Small intestine (tissue), 16 donors: ENCODE measurements at places on chromosomes 13 and 19.

DNA sequence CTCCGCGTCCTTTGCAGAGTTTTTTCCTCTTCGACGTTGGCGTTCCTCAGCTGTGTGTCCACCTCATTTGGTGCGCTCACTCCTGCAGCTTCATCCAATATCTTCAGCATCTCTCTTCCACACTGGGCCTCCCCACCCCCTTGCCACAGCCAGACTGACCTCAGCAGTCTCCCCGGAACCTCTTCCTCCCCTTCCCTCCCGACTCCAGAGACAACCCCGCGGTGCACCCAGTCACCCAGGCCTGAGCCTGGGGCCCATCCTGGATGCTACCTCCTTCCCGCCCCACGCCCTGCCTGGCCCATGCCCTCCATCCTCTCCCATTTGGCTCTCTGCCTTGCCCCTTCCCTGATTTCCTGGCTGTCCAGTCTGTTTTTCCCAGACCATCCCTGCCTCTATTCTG lies 8.1 kb upstream of the C5AR2 start:
- no peak for DNase-seq

GRCh38 chr19:34471906-34472700 lies 9.5 kb upstream of the WTIP start:
- DNase-seq: no peak

DNA sequence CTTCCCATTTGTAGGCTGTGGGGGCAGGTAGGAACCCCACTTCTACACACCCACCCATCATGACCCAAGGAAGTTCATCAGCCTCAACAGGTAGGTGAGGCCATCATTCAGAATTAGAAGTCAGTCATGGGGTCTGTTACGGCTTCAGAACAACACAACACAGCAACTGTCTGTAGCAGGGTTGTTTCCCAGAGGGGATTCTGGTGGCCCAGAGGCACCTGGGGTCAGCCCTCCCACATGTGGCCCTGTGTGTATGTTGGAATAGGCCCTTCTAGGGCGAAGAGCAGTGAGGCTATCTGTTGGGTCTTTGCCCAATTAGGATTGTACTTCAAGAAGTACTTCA lies 3.4 kb downstream of the IGFLR1 start:
- DNase-seq: no peak

DNA sequence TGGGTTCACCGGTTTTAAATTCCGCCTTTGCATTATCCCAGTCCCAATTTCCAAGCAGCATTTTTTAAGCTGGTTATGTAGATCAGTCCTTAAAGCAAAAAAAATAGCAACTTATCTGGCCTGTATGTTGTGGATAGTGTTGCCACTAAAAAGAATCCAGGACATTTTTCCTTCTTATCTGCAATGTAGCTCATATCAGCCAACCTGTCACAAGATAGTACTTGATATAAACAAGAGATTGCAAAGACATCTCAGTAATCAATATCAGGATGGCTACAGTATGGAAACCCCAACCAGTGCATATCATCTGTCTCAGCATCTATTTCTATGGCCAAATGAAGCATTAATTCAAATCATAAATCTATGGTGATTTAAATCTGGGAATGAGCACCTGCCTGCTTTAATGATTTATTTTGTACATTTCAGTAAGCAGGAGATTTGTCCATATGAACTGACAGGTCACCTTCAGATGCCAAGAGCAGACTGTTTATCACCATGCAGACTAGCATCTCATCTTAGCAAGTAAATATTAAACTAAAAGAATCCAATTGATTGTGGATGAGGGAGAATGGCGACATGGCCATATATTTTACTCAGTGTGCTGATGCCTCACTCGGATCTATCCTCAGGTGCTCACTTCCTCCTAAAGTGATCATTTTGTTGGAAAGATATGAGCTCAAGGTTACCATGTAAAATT lies 240.4 kb downstream of the DACH1 start:
- no peak for DNase-seq

- peak; percentile 92 for DNase-seq
These were observed 20.3 kb upstream of the GGACT start for GRCh38 chr13:100608906-100609305.

DNA sequence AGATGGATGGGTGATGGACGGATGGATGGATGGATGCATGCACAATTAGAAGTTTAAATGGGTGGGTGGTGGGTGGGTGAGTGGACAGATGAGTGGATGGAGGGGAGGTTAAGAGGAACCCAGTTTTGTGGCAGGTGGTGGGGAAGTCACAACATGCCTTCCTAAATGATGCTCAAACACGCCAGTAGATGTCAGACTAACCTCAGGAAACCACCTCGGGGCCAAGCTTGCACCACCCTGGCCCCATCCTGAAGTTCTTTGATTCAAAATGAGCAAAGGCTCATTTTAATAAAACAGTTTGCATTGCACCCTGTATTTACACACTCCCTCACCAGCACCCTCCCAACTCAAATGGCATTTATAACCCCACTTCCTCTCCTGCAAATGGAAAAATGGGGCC lies 91.4 kb upstream of the CACNA1A start:
- peak; percentile 63 for DNase-seq

- no peak for DNase-seq
These were observed 15.3 kb downstream of the ZAR1L start for GRCh38 chr13:32299893-32300292.

DNA sequence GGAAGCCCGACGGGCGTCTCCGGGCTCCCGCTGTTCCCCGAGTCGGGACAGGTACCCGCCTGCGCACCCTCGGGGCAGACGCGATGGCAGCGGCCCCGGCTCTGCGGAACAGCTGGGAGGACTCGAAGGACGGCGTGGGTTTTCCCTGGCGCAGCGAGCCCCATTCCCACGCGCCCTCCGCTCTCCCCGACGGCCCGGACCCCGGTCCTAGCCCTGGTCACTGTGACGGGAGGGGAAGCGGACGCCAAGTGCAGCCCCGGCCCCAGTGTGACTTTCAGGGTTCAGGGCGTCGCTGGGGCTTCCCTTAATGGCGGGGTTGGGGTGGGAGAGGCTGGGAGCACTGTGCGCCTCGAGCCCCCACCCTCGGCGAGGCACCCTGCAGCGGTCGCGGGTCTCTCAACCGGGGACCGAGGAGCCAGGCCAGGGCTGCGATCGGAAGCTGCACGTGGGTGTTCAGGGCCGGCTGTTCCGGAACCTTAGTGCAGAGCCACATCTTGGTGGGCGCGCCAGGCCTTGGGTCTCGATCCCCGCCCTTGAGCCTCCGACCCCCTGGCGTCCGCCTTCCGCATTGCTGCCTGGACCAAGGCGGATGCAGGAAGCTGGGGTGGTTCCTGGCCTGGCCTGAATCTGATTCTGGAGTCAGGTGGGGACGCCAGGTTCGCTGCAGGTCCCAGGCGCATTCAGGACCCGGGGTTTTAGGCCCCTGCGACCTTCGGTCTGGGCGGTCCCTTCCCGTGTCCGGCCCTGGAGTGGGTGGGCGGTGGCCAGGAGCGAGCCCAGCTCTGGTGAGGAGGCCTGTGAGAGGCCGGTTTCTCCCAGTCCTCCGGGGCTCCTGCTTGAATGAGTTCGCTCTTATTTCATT lies 3.5 kb downstream of the LGALS7B start:
- DNase-seq: no peak

DNA sequence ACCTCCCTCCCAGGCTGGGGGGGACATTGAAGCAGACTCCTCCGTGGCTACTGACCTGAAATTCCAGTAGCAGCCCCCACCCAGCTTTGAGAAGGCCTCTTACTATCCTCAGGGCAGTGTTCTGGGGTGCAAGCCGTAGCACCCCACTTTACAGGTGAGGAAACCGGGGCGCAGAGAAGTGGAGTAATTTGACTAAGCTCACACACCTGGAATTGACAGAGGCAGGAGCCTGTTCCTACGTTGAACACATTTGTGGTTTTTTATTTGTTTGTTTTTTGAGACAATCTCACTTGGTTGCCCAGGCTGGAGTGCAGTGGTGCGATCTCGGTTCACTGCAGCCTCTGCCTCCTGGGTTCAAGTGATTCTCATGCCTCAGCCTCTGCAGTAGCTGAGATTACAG lies 14.6 kb upstream of the S1PR4 start:
- no peak for DNase-seq

DNA sequence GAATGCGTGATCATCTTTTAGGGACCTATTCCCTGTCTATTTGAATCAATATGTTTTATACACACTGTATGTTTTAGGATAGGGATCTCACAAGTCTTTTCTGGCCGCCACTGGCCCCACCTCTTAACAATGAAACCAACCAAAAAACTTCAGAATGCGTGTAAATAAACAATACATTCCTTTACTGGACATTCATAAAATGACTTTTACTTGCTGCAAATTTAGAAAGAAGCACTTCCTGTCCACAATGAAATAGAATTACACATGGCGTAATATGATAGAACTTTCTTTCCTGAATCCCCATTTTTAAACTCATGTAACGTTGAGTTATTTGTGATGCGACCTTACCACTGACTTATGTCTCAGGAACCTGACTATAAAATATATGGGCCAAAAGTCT lies 233.6 kb downstream of the SLITRK6 start:
- DNase-seq: no peak

- DNase-seq: no peak
These were observed 266.7 kb downstream of the ZNF536 start for GRCh38 chr19:30638889-30639288.

DNA sequence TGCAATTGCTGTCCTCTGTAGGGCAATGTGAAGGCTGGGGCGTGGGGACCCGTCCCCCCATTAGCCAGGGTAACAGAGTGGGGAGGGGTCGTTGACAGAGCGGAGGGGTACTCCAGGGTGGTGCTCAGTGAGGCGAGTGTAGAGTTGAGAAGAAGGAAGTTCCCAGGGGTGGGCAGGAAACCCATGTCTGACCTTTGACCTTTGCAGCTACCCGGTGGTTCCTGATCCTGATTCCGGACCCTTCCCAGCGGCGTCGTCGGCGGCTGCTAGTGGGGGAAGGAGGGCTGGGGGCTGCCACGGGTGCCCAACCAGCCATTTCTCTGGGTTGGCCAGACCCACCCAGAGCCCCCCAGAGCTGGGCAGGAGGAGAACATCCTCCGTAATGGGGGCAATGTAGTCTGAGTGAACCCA lies 2.1 kb upstream of the PLVAP start:
- DNase-seq: no peak

DNA sequence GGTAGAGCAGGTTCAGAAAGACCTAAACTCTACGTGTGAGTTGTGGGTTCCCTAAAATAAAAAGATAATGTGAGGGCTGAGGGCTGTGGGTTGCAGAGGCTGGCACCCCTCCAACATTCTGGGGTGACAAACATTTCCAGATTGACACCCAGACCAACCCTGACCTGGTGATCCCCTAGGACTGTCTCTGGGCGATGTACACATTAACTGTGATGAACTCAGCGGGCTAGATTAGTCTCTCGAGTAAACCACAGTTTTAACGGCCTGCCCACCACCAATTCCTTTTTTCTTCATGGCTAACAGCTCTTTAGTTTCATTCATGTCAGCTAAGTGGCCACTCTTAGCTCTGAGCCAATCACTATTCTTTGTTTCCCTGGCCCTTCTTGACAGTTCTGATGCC lies 24.8 kb downstream of the SIAH3 start:
- DNase-seq: no peak

DNA sequence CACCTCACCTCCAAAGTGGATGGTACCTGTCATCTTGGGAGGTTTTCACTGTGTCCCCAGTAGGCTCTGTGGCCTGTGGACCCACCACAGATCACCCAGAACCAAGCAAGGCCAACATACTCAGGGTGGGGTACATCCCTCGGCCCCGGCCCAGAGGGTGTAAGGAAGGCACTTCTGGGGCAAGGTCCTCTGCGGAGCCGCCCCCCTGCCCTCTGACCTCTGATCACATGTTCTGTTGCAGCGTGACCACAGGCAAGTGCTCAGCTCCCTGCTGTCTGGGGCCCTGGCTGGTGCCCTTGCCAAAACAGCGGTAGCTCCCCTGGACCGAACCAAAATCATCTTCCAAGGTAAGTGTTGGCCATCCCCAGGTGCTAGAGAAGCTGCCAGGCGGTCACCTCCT lies 36.7 kb downstream of the TMEM161A start:
- peak; percentile 64 for DNase-seq

- peak; percentile 50 for DNase-seq
These were observed 1.3 kb downstream of the DNAJB1 start for GRCh38 chr19:14516746-14517438.

- no peak for DNase-seq
These were observed 1461.6 kb downstream of the PCDH9 start for GRCh38 chr13:65768545-65768944.

DNA sequence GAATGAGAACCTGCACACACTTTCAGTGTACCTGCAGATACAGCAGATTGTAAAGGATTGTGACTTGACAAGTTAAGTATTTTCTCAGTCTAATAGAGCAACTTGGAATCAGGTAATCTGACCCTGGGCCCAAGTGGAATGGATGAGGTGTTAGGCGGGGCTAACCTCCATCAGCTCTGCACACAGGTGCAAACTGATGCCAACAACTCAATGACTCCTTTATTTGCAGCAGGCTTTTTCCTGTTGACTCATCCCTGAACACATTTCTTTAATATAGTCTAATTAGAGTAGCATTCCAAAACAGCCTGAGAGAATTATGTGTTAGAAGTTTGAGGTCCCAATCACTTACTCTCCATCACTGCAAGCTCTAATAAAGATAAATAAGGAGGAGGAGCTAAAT lies 48.8 kb downstream of the TPT1 start:
- DNase-seq: no peak

DNA sequence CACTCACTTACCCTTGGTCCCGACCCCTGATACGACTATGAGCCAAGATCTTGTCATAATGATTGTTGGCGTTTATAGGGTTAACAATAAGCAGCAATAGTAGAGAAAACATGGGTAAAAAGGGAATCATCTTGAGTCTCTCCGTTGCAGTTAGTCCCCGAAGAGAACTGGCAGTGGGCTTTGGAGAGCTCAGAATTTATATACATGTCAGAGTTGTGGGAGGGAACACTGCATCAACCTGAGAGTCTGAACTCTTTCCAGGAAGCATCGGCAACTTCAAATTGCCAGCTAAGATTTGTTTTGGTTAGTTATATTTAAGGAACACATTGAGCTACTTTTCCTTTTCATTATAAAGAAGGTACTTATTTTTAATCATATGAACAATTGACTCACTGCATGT lies at the start of gene POSTN:
Gene POSTN (minus strand): TSS at position 172 of the 400 bp plus-strand sequence. CDS start 42 bp downstream, at position 130.
- DNase-seq: no peak

DNA sequence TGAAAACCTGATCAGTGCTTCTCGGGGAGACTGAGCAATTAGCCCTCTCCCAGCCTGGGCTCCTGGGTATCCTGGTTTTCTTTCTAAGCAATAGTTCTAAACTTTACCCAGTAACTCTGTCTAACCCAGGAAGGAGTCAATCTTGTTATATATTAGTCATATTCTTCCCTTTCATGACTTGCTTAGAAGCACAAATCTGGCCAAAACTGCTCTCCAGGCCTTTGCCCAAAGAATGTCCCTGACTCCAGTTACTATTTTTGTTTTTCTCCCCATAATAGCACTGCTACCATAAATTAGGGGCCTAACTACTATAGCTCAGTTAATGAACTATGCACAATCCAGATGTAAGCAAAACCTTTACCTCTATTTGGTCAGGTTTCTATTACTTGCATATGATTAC lies 355.8 kb upstream of the HTR2A start:
- DNase-seq: no peak

GRCh38 chr13:41942462-41943094 lies 18.3 kb downstream of the VWA8 start:
- DNase-seq: peak; percentile 9
